ENCODE measurements at places on chromosomes 7 and 10.

DNA sequence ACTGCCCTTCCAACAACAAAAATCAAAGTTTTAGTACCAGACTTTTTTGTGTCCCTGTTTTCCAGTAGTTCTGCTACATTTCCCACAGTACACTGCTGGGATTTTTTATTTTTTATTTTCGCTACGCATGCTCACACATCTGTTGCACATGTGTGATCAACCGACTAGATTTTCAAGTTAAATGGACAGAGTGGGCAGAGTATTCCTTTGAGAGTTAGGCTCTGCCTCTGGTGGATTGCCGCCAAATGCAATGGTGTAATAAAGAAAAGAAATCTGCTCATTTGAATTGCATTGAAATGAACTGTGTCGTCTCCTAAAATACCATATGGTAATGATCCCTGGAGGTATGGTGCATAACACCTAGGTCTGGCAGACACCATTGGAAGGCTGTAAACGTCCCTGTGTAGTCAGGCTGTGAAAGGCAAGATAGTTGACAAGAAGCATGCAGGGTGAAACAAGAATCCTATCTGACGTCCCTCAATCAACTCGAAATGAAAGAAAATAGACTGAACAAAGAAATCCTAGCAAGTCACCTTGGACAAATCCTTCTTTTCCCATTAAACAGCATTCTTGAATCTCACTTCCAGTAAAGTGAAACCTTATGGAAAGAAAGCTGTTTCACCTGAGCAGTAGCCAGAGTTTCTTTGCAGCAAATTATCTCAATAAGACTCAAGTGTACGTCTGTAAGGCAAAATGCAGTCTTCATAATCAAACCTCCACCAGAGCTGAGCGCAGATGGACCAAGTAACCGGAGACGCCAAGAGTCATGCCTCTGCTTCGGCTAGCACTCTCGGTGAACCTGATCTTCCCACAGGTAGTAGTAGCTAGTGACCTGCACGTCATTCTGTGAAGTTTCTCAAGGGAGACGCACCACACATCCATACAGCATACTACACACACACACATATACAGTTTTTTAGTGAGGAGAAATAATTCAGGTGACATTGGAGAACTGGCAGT, 357.3 kb downstream of the CRPPA start:
- no peak for DNase-seq

GRCh38 chr10:13915710-13916109, 328.9 kb downstream of the PRPF18 start:
- DNase-seq, result no peak

GRCh38 chr7:861222-861621, 15.1 kb upstream of the GET4 start:
- DNase-seq, result no peak

DNA sequence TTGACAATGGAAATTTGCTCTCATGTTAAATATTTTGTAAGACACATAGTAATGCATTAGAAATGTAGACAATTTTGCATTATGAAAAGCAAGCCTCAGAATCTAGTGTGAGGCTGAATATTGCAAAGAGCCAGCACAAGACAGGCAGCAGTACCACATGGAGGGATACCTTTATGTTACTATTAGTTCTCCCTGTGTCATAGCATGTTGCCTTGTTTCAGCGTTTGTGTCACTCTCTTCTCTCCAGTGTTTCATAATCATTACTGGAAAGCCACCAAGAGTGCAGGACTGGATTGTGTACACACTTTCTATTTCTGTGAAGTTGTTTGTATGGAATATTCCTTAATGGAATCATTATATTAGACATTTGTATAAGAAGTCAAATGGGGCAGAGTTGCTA, 8.5 kb downstream of the AHR start:
- no peak for DNase-seq

- no peak for DNase-seq
Measured at GRCh38 chr10:74063256-74063655, 65.3 kb downstream of the VCL start.
